Ovary (tissue), 10 donors: ENCODE measurements at places on chromosomes 16 and 17. TPM values are rescaled to one million over a fixed set of nuclear protein-coding genes. Genes with fewer than 3 reads are reported as not detected.
A peak's percentile ranks its signal among the peaks of the same experiment; 100 is the strongest.

DNA sequence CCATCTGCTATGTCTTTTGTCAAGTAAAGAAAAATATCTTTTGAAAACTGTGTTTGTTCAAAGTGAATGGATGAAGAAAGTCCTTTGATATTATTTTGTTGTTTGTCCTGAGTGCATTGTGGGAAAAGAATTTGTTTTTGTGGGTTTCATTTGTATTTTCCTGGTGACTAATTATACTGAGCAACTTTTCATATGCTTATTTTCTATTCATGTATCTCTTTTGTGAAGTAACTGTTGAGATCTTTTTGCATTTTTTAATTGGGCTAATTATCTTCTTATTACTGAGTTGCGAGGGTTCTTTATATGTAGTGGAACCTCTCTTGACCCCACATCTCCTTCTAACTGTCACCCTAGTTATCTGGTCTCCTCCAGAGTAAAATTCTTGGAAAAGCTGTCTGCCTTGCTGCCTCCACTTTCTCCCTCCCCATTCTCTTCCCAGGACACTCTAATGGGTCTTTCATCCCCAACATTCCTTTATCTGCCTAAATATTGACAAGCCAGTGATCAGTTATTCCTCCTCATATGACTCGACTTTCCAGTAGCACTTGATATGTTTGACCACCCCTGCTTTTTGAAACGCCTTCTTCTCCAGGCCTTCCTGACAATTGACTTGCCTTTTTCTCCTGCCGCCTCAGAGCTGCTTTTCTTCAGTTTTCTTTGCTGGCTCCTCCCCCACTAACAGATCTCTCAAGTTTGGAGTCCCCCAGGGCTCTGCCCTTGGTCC, 117.6 kb upstream of the HAS3 start:
- no peak for DNase-seq

GRCh38 chr16:37511-37910, 15.9 kb downstream of the POLR3K start:
- no peak for DNase-seq

DNA sequence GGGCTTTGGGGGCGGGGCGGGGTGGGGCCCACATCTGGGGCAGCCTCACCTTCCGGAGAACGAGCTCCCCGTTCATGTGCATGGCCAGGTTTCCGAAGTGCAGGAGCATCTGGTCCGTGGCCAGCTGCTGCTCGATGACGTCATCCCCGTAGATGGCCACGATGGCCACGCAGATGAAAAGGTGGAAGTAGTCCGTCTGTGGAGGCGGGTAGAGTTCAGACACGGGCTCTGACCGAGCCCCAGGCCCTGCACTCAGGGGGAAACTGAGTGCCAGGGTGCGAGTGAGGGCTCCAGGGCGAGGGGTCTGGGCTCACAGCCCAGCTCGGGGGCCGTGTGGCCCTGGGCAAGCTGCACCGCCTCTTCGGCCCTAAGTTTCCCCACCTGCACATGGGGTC, 93.7 kb downstream of the TBC1D16 start:
- DNase-seq = peak; percentile 39

DNA sequence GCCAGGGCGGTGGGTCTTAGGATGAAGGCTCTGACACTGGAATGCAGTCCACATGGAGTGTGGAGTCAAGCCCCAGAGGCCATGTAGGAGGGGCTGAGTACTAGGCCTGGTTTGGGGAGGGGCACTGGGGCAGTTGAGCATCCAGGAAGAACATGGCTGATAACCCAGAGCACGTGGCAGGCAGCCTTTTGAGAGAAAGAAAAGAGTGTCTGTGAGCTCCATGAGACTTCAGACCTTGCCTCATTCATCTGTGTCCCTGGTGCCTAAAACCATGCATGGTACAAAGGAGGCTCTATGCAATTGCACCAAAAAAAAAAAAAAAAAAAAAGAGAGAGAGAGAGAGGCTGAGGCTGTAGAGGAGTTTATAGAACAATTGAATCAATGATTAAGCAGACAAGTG, 14.6 kb downstream of the SLC46A1 start:
- DNase-seq = no peak

- no peak for DNase-seq
These were observed 105.3 kb upstream of the SMURF2 start for GRCh38 chr17:64767269-64767997.

DNA sequence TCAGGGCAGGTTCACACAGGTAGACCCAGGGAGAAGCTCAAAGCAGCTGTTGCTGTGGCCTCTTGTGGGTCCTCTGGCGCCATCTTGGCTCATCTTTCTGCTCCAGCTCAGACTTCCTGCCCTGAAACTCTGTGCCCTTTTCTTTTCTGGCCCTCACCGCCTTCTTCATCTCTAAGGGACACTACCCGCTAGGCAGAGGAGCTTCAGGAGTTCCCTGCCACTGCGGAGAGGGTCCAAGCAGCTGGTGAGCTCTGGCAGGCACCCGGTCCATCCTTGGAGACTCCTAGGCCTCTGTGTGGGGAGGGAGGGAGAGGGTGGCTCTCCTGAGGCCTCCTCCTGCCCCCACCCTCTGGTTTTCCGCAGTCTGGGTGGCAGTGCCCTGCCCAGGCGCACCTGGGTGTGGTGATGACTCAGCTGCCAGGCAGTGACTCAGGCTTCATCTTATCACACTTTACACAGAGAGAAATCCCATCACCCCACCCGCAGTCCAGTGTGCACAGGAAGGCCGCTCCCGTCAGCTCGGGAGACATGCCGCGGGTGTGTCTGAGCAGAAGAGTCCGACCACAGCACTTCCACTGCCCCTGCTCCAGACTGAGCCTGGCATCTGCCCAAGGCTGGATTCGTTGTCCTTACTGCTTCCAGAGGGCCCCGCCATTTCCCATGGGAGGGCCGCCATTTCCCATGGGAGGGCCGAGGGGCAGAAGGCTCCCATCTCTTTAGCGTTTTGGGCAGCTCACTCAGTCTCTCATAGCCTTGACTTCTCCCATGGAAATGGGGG, 7.3 kb downstream of the NT5C start:
- DNase-seq = no peak

Gene CLEC19A
- polyA plus RNA-seq = not detected

- no peak for DNase-seq
These were observed 47.8 kb downstream of the ERN1 start for GRCh38 chr17:64081802-64082799.

GRCh38 chr16:66903544-66904427, 14.9 kb downstream of the CDH16 start:
- DNase-seq = no peak

GRCh38 chr17:51260237-51261023, at the start of gene UTP18:
Gene UTP18 (plus strand): TSS chr17:51260546. CDS start chr17:51260585, 39 bp downstream.
- DNase-seq = peak; percentile 97

GRCh38 chr17:49872754-49873377, 25.0 kb upstream of the TAC4 start:
- DNase-seq = no peak

Gene QPRT
- 47.7 TPM for polyA plus RNA-seq

DNA sequence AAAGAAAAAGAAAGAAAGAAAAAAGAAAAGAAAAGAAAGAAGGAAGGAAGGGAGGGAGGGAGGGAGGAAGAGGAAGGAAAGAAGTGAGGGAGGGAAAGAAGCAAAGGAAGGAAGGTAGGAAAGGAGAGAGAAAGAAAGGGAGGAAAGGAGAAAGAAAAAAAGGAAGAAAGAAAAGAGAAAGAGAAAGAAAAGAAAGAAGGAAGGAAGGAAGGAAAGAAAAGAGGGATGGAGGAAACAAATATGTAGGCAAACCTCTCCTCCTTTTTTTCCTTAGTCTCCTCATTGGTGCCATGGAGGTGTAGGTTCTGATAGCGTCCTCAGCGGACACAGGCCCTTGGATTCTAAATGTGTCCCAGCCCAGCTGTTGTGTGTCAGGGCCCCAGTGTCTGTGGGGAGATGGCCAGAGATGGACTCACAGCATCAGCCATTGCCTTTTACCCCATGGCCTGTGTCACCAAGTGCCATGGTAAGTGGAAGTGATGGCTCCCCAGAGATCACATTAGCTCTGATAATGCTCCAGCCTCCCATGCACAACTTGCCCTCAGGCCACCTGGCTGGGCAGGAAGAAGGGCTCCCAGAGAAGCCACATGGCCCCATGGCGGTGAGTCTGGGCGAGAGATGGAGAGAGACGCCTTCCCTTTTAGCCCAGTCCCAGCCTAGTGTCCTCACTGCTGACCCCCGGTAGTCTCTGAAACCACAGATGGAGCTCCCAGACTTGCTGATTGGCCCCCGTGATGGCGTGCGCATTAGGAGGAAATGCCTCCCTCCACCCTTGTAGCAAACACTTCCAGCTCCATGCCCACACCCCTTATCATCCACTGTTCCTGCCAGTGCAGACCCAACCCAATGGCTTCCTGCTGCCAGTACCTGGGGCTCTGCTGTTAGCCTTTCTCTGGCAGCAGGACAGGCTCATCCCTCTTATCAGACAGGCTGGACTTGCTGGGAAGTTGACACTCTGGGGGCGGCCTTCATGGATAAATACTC, 3.7 kb upstream of the SLC6A2 start:
- DNase-seq = no peak

- DNase-seq = no peak
These were observed 227.6 kb downstream of the UTP18 start for GRCh38 chr17:51487947-51488346.

- DNase-seq = no peak
These were observed 13.8 kb upstream of the DUSP14 start for GRCh38 chr17:37475731-37476420.
